Fibroblast of villous mesenchyme (primary cell): ENCODE measurements at places on chromosomes 16 and 17.

DNA sequence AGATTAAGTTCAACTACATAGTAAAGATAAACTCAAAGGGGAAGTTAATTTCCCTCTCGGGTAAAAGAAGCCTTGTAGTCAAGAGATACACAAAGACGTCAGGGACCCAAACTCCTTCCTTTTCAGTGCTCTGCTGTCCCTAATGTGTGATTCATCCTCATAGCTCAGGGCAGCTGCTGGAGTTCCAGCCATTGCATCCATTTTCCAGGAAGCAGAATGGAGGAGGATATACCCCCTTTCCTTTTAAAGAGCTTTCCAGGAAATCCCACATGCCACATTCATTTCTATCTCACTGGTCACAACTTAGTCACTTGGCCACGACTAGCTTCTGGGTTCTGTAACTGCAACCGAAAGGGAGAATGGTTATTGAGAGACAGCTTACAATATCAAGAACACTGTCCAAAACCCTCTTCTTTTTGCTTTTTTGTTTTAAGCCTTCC lies 95.3 kb downstream of the SOCS1 start:
- DNase-seq = no peak

GRCh38 chr16:17748044-17748719 lies 277.4 kb upstream of the XYLT1 start:
- no peak for DNase-seq

DNA sequence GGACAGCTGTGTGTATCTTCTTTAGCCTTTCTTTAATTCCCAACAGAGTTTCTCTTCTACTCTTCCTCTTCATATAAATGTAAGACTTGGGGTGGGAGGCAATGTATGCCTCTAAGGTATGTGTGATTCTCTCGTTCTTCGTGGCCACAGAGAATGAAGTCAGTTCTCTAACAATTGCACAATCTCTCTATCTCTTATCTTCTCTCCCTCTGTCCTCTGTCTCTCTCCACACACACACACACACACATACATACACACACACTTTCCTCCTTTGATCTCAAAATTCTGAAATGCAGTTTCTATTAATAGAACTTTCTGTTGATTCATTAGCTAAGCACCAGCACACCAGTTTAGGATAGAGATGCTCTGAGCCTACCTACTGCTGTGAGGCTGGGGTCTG lies 615.7 kb upstream of the SALL1 start:
- DNase-seq = peak; percentile 8

GRCh38 chr17:2442166-2442565 lies 41.3 kb upstream of the MNT start:
- peak; percentile 65 for DNase-seq

DNA sequence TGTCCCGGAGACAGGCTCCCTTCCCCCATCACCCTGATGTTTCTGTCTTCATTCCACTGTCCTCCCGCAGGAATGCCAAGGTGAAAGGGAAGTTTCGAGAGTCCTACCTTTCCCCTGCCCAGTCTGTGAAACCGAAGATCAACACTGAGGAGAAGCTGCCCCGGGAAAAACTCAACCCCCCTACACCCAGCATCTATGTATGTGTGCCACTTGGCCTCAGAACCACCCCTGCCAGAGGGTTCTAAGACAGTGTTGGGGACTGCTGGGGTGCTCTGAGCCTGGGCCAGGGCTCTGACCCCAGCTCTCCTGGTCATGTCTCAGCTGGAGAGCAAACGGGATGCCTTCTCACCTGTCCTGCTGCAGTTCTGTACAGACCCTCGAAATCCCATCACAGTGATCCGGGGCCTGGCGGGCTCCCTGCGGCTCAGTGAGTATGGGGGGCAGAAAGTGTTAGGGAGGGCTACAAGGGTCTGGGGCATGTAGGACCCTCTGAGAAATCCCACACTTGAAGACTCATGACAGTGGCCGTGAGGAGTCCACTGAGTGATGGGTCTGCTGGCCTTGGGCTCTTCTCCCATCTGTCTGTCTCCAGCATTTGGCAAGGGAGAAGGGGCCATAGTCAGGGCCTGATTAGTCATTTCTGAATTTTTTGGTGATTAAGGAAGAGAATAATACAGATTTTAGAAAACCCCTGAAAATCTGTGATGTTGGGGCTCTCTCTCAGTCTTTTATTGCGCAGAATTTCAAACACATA lies 4.9 kb upstream of the TMEM88 start:
- DNase-seq = no peak

- no peak for DNase-seq
Observed at GRCh38 chr17:77326076-77326591, 185.4 kb downstream of the SEC14L1 start.

GRCh38 chr17:69762766-69763165 lies 312.3 kb upstream of the KCNJ16 start:
- DNase-seq = no peak

DNA sequence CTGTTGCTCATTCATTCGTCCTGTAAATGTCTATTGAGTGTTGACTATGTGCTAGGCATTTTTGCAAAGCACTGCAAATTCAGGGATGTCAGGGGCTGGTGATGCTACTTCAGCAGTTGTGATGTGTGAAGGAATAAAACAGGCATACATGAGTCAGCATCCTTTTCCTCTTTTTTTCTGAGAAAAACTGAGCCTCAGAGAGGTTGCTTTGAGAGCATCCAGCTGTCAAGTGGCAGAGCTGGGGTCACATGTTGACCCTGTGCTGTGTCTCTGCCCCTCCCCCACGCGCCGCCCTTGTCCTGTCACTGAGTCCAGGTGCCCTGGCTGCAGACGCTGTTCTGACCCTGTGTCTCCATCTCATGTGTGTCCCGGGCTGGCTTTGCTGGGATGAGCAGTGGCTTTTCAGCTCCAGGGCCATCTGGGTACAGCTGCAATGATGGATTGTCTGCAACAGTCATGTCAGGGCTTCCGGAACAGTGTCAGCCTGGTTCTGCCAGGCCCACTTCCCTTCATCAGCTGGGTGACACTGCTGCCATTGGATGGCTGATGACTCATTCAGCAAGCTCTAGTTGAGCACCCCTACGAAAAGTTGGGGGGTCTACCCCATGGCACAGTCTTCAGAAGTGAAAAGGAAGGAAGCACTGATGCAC lies 14.9 kb downstream of the SEC14L5 start:
- DNase-seq = no peak

- no peak for DNase-seq
Observed at GRCh38 chr17:1021147-1021546, 24.2 kb downstream of the TIMM22 start.

DNA sequence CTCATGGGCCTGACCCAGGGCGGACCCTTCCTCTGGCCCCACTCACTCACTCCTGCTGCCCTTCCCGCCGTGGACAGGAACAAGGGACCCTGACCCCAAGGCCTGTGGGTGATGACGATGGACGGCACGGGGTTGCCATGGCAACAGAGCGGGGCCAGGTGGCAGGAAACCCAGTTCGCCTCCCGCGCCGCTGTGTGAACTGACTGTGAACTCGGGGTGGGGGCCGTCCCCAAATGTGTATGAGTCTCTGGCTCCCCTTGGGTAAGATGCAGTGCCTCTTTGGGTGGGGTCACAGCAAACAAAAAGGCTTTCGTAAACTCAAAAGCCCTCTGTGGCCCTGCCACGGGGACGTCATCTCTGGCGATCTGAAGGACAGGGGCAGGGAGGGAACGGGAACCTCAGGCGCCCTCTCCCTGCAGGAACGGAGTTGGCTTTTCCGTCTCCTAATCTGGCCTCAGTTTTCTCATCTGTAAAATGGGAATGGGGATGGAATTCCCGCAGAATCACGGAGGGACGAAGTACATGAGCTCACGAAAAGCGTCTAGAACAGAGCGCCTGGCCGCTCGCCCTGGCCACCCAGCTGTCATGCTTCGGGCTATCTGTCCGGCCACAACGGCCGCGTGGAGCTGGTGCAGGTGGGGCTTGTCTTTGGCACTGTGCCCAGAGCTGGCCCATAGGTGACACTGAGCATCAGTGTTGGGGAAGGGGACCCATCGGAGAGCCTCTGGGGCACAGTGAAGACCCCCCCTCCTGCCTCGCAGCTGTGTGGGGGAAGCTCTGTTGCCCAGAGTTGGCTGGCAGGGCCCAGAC lies 44.9 kb upstream of the PABPN1L start:
- DNase-seq = no peak

DNA sequence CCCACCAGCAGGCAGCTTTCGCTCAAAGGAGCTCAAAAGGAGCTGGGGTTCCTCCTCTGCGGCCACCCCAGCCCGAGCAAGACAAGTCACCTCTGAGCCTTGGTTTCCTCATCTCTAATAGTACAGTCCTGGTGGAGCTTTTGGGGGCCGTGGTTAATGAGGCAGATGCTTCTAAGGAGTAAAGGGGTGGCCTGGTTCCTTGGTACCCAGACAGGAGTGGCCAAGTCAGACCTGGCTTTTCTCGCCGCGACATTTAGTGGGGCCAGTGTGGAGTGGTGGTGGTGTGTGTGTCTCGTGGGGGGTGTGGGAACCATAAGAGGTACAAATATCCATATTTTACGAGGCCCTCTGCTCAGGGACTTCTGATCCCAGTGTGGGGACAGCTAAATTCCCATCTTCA lies 6.7 kb downstream of the FOXF1 start:
- peak; percentile 48 for DNase-seq

GRCh38 chr17:15262291-15263205 lies 2.6 kb downstream of the PMP22 start:
- peak; percentile 86 for DNase-seq

GRCh38 chr16:21937336-21937829 lies 15.8 kb upstream of the UQCRC2 start:
- DNase-seq = no peak

DNA sequence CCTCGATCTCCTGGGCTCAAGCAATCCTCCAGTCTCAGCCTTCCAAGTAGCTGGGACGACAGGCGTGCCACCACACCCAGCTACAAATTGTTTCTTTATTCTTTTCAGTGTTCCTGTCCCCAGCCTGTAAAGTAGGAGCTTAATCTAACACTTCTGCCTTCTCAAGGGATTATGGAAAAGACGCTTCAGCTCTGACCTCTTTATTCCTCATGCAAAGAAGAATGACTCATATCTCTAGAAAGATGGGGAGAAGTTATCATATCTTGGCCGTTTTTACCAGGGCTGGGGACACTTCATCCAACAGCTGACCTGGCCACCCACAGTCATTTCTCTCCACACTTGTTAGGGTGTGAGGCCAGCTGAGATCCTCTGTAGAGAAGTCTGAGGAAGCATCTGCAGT lies 172.6 kb downstream of the HAPSTR1 start:
- DNase-seq = no peak

GRCh38 chr16:74774223-74775139 lies at the start of gene FA2H:
Gene FA2H (minus strand): TSS chr16:74774820. CDS start chr16:74774755, 65 bp downstream.
- peak; percentile 45 for DNase-seq

DNA sequence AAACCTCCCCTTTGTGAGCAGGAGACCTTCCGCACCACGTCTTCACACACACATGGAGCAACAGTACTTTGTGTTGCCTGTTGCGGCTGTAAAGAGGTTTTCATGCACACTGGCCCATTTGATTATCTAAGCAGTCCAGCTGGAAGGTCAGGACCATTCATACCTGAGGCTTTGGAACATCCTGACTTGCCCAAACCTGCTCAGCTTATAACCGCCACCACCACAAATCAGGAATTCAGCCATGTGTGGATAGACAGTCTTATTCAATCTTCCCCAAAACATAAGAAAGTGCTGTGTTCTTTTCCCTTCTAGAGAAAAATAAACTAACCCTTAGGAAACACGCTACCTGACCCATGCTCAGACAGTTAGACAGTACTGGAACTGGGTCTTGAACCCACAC lies 81.6 kb upstream of the XYLT1 start:
- no peak for DNase-seq

GRCh38 chr17:78349891-78350642 lies 9.8 kb downstream of the SOCS3 start:
- no peak for DNase-seq

DNA sequence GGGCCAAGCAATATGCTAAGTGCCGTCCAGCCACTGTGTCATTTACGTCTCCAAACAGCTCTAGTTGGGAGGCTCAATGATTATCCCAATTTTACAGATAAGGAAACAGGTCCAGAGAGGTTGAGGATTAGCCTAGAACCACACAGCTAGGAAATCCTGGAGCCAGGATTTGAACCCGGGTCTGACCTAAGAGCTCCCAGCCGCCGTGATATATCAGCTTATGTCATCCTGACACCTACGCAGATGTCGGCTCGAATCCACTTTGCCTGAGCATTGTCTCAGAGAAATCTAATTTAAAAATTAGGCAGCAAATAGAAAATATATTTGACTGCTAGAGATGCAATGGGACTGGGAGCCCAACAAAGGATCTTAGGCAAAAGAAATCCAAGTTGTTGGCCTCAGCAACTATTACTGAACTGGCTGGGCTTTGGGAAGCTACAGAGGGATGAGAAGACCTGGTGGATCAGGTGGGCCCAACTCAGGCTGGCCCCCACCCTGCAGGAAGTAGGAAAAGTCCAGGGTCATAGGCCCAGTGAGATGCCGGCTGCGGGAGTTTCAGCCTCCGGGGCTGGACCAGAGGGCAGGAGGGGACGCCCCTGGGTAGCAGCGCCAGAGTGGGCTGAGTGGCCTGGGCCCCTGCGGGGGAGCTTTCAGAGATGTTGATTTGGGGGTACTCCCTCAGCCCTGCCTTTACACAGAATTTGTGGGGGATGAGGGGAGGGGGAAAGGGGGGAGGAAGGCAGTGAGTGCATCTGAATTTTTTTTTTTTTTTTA lies 35.1 kb upstream of the IL21R start:
- DNase-seq = no peak

GRCh38 chr17:2250140-2251095 lies 53.2 kb downstream of the SMG6 start:
- no peak for DNase-seq

DNA sequence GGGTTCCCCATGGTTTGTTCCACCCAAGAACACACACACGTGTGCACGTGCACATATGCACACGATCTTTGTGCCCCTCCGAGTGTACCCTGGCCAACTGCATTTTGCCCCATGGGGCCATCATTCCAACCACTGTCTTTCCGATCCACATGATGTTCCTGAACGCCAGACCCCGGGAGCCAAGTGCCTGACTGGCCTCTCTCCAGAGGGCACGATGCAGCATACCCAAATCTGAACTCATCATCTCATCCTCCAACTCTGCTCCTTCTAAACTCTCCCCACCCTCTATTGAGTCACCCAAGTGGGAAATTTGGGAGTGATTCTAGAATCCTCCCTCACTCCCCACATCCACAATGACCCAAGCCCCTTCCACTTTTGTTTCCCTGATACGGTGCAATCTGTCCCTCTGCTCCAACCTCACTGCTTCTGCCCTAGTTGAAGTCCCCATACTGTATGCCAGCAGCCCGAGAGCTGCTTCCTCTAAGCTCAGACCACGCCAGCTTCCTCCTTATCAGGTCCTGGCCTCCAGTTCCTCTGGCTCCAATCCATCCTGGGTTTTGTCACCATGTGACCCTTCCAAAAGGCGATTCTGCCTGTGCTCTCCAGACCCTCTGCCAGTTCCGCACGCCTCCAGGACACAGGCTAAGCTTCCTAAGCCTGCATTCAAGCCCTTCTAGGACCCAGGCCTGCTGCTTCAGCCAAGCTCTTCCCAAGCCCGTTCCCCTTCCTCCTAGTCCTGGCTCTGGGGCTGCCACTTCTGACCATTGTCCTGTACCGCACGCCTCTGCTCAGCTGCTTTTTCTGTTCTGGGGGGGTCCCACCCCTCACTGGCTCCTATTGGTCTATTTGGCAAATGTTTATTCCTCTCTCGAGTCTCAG lies 10.1 kb upstream of the TMEM208 start:
- no peak for DNase-seq

GRCh38 chr17:16887523-16888095 lies 84.3 kb downstream of the TNFRSF13B start:
- no peak for DNase-seq
